T-helper 17 cell (primary cell): ENCODE measurements at places on chromosomes 5 and 9. TPM values are rescaled to one million over a fixed set of nuclear protein-coding genes. Genes with fewer than 3 reads are reported as not detected.

DNA sequence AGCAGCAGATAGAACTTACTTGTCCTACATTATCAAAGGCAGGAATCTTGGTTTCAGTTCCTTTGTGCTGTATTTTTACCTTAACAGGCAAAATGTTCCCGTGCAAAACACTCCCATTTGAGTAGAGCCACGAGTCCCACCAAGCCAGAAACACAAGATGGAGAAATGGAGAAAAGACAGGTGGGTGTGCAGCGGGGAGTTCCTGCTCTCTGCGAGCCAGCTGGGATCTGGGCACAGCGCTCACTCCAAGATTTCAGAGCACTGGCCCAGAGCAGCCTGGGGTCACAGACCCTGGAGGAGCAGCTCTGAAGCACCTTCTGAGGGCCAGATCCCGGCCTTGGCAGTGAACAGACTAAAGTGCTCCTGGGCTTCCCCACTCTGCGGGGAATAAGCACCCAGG lies 2.9 kb downstream of the UCK1 start:
- peak overlapping the region; percentile 28 for H3K4me3 ChIP-seq
- DNase-seq = no peak
- no peaks in the 10 kb centered on the region for H3K27me3 ChIP-seq
- no peaks in the 10 kb centered on the region for H3K36me3 ChIP-seq

- H3K27me3 ChIP-seq = no peaks in the 10 kb centered on the region
- DNase-seq = no peak
- H3K27ac ChIP-seq = peak overlapping the region; percentile 100
- peaks cover under 1% of the 10 kb centered on the region for H3K36me3 ChIP-seq
- peaks cover 42% of the 10 kb centered on the region for H3K4me1 ChIP-seq
Observed at GRCh38 chr9:72363236-72363635, 1.8 kb downstream of the ZFAND5 start.

- H3K4me1 ChIP-seq = peaks cover 12% of the 10 kb centered on the region
- no peaks in the 10 kb centered on the region for H3K36me3 ChIP-seq
- no peaks in the 10 kb centered on the region for H3K27me3 ChIP-seq
- no peak for DNase-seq
Observed at GRCh38 chr9:37549527-37549926, 26.7 kb downstream of the FBXO10 start.

- no peaks in the 10 kb centered on the region for H3K36me3 ChIP-seq
- no peak for DNase-seq
- peak overlapping the region; percentile 93 for H3K4me3 ChIP-seq
- peaks cover 13% of the 10 kb centered on the region for H3K27me3 ChIP-seq
Observed at GRCh38 chr9:104969116-104969515, 41.2 kb upstream of the ABCA1 start.

GRCh38 chr9:3836011-3836410 lies 310.2 kb upstream of the RFX3 start:
- H3K4me1 ChIP-seq = no peaks in the 10 kb centered on the region
- H3K27ac ChIP-seq = no peak overlapping the region
- DNase-seq = no peak
- no peaks in the 10 kb centered on the region for H3K36me3 ChIP-seq

DNA sequence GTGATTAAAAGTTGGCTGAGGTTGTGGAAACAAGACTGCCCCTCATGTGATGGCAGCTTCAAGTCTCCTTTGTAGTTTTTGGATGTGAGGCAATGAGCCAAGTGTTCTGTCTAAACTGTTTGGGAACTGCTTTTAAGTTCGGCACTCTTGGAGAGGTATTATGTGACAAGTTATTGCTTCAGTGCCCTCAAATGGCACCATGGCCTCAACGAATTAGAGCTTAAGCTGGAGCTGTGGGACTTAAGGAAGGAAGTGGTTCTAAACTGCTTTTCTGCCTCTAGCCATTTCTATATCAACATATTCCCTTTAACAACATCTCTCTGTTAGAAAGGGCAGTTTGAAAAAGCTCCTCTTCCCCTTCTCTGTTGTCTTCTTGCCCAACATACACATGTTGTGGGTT lies 227.7 kb downstream of the RFK start:
- H3K4me1 ChIP-seq = peaks cover 2% of the 10 kb centered on the region
- H3K27ac ChIP-seq = no peak overlapping the region
- H3K4me3 ChIP-seq = no peak overlapping the region
- no peak for DNase-seq

DNA sequence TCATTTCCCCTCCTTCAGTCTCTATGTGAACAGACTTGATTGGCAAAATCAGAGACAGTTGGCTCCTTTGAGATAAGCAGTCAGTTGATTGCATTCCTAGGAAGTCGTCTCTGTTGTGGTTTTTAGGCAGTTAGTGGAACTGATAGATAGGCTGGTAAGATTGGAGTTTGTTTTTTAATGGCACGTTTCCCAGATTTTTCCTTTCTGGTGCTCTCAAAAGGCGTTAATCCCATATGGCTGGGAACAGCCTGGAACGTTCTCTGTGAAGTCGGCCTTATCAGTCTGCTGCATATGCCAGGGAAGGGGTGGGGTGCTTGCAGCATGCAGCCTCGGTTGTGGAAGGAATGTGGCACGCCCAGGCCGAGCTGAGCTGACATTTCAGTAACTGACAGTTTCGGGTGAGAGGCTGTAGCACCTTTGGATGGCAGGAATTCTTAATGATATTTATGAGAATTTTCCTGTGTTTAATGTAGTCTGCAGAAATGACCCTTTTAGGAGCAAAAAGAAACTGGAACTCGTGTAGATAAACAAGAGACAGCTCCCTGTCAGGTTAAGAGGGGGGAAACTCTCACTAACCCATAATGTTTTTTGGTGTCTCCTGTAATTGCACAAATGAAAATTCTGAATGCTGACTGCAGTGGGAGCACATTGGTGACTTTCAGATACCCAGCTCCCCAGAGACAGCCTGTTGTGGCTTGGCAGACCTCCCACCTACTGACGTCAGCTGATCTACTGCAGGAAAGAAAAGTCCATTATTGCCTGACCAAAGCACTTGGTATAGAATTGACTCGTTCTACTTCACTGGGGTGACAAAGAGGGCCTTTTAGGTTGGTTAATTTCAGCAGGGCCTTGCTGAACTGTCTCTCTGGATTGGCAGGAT lies 6.3 kb downstream of the SPTAN1 start:
- H3K4me1 ChIP-seq = peaks cover 27% of the 10 kb centered on the region
- no peaks in the 10 kb centered on the region for H3K36me3 ChIP-seq
- H3K27me3 ChIP-seq = no peaks in the 10 kb centered on the region

DNA sequence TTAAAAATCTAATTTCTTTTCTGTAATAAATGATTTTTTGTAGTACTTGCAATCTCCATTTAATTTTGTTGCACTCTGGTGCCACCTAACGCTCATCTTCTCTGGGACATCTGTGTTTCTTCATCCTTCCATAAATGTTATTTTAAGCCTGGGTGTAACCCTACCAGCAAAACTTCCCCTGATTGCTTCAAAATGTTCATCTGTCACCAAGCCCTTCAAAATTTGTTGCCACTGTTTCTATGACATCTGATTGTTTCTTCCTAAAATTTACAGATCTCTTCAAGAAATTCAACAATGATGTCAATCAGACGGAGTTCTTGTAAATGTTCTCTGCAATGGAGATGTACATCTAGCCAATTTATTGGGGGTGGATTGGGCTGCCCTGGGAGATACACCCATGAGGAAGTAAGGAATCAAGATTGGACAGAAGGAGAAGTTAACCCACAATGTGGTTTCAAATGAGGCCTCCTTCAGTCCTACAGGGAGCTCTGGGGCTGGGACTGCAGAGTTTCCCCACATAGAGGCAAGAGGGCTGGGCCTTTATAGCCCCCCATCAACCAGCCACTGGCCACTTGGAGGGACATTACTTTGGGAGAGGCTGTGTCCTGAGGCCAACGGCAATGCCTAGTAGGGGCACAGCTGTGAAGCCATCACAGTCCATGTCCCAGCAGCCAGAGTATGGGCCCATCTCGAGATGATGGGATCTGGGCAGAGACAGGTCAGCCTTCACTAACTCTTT lies 23.3 kb downstream of the MCTP1 start:
- H3K27ac ChIP-seq = no peak overlapping the region
- H3K4me3 ChIP-seq = no peak overlapping the region
- no peaks in the 10 kb centered on the region for H3K36me3 ChIP-seq
- DNase-seq = no peak

DNA sequence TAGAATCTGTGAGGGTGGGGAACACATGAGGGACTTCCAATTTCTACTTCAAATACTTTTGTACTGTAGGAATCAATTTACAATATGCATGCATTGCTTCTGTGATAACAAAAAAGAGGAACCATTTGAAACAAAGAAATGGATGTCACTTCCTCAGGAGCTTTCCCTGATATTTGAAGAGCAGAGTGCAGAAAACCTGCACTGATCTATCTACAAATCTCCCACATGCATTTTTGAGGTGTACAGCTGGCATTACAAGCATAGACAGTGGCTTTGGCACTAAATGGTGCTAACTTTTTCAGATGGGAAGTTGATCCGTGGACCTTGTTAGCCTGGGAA lies 27.7 kb downstream of the YIPF5 start:
- no peak overlapping the region for H3K27ac ChIP-seq
- H3K4me1 ChIP-seq = peaks cover 11% of the 10 kb centered on the region
- no peak overlapping the region for H3K4me3 ChIP-seq

SV2C gene
- 0.18 TPM for total RNA-seq

SLIT3 gene
- total RNA-seq = not detected

GRCh38 chr9:132789719-132790118 lies 88.4 kb downstream of the AK8 start:
- no peak for DNase-seq
- peaks cover 3% of the 10 kb centered on the region for H3K36me3 ChIP-seq
- H3K4me1 ChIP-seq = no peaks in the 10 kb centered on the region
- peaks cover 53% of the 10 kb centered on the region for H3K27me3 ChIP-seq
- no peak overlapping the region for H3K27ac ChIP-seq
- H3K4me3 ChIP-seq = no peak overlapping the region

- peaks cover 6% of the 10 kb centered on the region for H3K4me1 ChIP-seq
- no peak overlapping the region for H3K4me3 ChIP-seq
- DNase-seq = no peak
- peaks cover 12% of the 10 kb centered on the region for H3K27me3 ChIP-seq
- no peak overlapping the region for H3K27ac ChIP-seq
- no peaks in the 10 kb centered on the region for H3K36me3 ChIP-seq
Observed at GRCh38 chr9:121398374-121398773, 28.3 kb upstream of the STOM start.

CCNI2 gene
- 8.7 TPM for total RNA-seq

DNA sequence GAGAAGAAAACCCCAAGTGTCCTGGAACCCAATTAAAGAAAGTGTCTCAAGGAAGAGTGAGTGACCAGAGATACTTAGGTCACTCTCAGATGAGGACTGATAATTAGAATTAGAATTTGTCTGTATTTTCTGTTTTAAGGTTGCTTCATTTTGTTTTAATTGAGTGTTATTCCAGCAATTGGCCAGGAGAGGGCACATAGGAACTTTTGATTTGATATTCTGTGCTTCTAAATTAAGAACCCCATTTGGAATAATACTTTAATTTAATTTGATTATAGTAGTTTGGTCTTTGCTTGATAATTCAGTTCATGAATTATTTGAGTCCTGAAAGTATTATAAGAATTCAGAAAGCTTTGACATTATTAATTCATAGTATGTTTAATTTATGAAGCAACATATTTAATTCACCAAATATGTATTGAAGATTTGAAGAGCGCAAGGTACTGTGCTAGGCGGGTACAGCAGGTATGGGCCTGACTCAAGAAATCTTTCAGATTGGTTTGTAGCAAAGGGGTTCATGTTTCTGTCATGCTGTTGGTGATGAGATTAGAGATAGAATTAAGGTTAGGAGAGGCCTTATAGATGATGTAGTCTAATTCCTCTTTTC lies 4.9 kb downstream of the MRPL22 start:
- no peak overlapping the region for H3K27ac ChIP-seq
- DNase-seq = no peak
- peaks cover 6% of the 10 kb centered on the region for H3K36me3 ChIP-seq
- H3K4me3 ChIP-seq = no peak overlapping the region

DNA sequence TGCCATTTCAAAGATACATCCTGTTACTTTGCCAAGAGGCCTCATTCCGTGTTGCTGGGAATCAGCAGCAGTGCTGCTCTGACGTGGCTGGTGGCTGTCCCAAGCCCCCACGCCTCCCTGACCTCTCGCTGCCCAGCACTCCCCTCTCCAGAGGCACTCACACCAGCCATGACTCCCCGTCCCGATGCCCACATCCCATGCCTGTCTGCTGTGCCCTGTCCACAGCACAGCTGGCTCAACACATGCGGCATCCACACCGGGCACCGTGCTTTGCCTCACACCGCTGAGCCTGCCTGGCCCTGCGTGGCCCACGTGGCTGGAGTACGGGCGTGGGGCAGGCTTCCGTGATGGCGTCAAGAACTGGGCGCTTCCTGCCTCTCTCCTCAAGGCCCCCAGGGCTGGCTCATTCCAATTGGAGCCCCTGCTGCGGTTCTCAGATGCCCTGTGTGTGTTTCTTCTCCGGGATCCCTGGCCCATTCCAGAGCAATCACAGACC lies 7.8 kb upstream of the LCN1 start:
- H3K27ac ChIP-seq = no peak overlapping the region
- H3K36me3 ChIP-seq = no peaks in the 10 kb centered on the region
- peaks cover 3% of the 10 kb centered on the region for H3K4me1 ChIP-seq
- no peak overlapping the region for H3K4me3 ChIP-seq
- no peak for DNase-seq
- H3K27me3 ChIP-seq = peaks cover 11% of the 10 kb centered on the region

GDA gene
- not detected for total RNA-seq

AFAP1L1 gene
- not detected for total RNA-seq

GRCh38 chr9:129875687-129876395 lies 40.6 kb downstream of the USP20 start:
- H3K36me3 ChIP-seq = peaks cover 5% of the 10 kb centered on the region
- no peak overlapping the region for H3K4me3 ChIP-seq
- peak overlapping the region; percentile 86 for H3K27ac ChIP-seq
- no peak for DNase-seq
- no peaks in the 10 kb centered on the region for H3K27me3 ChIP-seq

DAPK1 gene
- total RNA-seq = 3.2 TPM

DNA sequence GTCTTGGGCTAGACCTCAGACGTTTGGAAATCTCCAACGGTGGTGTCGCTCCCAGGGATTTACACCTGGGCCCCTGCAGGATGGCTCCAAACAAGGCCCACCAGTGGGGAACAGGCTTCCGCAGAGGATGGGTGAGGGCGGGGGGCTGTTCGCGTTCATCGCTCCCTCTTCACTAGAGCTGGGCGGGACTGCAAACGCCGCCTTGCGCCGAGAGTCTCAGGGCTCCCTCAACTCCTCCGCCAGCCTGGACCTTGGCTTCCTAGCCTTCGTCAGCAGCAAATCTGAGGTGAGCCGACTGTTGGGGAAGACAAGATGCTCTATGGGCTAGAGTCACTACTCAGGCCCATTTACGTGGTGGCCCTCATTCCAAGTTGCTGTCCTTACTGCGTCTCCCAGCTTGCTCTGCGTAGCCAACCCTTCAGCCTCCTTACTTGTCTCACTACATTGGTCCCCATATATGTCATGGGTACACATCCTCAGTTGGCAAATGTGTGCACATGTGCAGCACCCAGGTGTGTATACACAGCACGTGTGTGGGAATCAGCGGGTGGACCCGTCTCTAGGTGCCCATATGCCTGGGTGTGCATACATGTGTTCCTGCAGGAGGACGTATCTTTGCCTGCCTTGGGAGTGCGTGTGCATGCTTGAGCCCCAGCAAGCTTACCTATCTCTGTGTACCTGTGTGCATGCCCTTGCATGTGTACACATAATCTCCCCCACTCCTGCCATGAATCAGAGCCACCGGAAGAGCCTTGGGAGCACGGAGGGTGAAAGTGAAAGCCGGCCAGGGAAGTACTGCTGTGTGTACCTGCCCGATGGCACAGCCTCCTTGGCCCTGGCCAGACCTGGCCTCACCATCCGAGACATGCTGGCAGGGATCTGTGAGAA lies 10.5 kb downstream of the RGS14 start:
- no peak overlapping the region for H3K4me3 ChIP-seq
- H3K4me1 ChIP-seq = peaks cover 48% of the 10 kb centered on the region
- peaks cover 9% of the 10 kb centered on the region for H3K36me3 ChIP-seq
- no peaks in the 10 kb centered on the region for H3K27me3 ChIP-seq
- no peak for DNase-seq

ECSCR gene
- not detected for total RNA-seq

IL9 gene
- not detected for total RNA-seq

PCDHGB6 gene
- total RNA-seq = 0.10 TPM
